ENCODE measurements at places on chromosomes 2 and 18.

GRCh38 chr2:10027660-10028330 lies 15.6 kb upstream of the KLF11 start:
- no peak for DNase-seq

DNA sequence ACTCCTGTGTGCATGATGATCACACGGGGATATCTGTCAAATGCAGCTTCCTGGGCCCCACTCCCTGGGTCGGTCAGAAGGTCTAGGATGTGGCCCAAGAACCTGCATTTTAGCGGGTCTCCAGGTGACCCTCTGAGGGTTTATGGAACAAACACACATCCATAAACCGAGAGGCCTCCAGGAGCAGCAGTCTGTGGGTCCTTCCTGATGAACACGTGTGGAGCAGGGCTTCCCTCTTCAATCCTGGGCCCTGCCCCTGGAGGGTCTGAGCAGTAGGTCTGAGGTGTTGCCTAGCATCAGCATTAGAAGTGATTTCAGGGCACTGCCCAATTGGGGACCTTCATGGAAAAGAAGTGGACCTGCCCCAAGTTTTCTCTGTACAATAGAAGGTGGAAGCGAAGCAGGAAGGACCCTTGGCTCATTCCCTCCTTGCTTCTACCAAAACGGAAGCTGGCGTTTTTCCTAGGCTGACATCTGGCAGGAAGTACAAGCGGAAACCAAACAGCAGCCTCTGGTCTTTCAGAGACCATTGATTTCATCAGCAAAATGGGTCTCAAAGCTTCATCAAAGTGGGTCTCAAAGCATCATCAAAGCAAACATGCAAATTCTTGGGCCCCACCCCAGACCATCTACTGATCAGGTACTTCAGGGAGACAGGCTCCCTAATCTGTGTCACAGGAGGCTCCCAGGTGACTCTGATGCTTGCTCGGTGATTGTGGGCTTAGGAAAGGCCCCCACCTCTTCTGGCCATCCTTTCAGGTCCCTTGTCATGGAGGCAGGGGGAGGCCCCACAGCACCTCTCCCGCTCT lies 30.7 kb downstream of the INO80C start:
- DNase-seq = peak; percentile 49

DNA sequence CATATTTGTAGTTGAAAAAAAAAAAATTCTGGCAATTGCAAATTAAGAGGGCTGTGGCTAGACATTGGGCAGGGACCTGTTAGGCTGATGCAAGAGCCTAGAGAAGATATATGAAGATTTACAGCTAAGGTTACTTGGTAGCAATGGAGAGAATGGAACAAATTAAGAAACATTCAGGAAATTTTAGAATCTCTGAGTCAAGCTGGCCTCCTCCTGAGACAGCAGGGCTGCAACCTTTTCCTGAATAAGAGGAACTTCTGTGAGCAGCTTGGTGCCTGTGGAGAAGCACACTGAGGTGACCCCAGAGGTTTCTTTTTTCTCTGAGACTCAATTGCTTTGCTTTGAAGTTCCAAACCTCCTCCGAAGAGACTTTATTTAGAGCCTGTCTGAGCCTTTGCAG lies 118.6 kb upstream of the LRATD1 start:
- no peak for DNase-seq

GRCh38 chr18:70448588-70448987 lies 159.7 kb downstream of the SOCS6 start:
- DNase-seq = no peak

GRCh38 chr2:101718993-101719571 lies 21.6 kb downstream of the MAP4K4 start:
- no peak for DNase-seq

DNA sequence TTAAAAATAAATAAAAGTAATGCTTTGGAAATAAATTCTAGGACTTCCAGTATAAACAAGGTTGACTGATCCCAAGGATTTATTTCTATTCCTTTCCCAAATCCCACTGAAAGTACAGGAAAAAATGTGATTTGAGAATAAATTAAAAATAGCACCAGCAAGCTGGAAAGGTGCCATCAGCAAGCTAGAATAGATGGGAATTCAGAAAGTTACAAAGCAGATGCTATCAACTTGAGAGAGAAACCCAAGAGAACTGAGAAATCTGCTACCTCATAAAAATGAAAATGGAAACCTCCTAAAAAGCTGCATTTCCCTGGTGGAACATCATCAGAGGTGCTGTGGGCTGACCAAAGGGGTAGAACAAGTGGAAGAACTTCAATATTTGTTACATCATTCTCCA lies 148.6 kb upstream of the KCNJ3 start:
- DNase-seq = peak; percentile 17
